ENCODE measurements at places on chromosomes 7 and 10. TPM values are rescaled to one million over a fixed set of nuclear protein-coding genes. Genes with fewer than 3 reads are reported as not detected.

Gene GPR22
- not detected for total RNA-seq

Gene RNF133
- total RNA-seq = 0.76 TPM

Gene CNPY1
- not detected for total RNA-seq

Gene PRDX3
- total RNA-seq = 177 TPM

Gene FEZF1
- total RNA-seq = not detected

Gene ANKRD22
- not detected for total RNA-seq

Gene ZNF12
- total RNA-seq = 32.1 TPM

Gene GIMAP4
- total RNA-seq = 389 TPM

Gene CRCP
- total RNA-seq = 32.4 TPM

Gene CTAGE8
- not detected for total RNA-seq

Gene MYH16
- not detected for total RNA-seq

Gene TAS2R41
- total RNA-seq = not detected

Gene NXPH1
- total RNA-seq = not detected

Gene HTR5A
- not detected for total RNA-seq

Gene RELN
- total RNA-seq = 1,060 TPM

Gene PTPRN2
- total RNA-seq = 2.7 TPM

All from dermis lymphatic vessel endothelial cell (primary cell).